Pancreas (tissue), 10 donors: ENCODE measurements at places on chromosomes 16 and 17. TPM values are rescaled to one million over a fixed set of nuclear protein-coding genes. Genes with fewer than 3 reads are reported as not detected.

DNA sequence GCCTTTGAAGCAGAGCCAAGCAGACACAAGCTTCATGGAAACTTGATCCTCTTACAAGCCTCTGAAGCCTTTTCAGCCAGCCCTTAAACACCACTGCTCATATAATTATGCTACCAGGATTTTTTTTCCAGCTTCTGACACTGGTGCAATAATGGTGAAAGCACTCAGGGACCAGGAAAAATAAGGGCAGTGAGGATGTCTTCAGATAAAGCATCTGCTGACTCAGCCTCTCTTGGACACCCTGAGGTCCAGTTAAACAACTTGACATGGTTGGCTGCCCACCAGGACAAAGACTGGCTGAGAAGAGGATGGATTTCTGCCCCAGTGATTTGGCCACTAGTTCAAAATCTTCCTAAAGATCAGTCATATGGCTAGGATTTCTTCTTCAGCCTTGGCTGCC, 124.2 kb upstream of the N4BP1 start:
- no peak overlapping the region for H3K4me3 ChIP-seq
- H3K36me3 ChIP-seq, result no peaks in the 10 kb centered on the region
- no peaks in the 10 kb centered on the region for H3K27me3 ChIP-seq
- no peak overlapping the region for H3K27ac ChIP-seq
- no peaks in the 10 kb centered on the region for H3K4me1 ChIP-seq

DNA sequence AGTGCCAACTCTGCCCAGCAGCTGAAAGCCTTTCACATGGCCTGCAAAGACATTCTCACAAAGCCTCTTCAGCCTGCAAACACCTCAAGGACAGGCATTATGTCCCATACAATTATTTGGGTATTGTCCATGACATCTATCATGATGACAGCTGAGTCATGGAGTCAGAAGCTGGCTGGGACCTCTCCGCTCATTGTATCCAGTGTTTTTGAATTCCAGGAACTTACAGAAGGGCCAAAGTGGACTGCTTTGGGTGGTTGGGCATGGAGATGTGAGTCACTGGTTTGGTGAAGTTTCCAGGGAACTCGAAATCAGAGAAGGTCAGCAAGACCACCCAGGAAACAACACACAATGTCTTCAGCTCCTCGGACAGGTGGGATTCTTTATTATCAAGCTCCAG, 188.6 kb upstream of the CCL2 start:
- H3K4me1 ChIP-seq, result no peaks in the 10 kb centered on the region
- H3K27ac ChIP-seq, result no peak overlapping the region
- H3K36me3 ChIP-seq, result no peaks in the 10 kb centered on the region
- no peak for DNase-seq

- H3K4me3 ChIP-seq, result no peak overlapping the region
- H3K27me3 ChIP-seq, result no peaks in the 10 kb centered on the region
- H3K27ac ChIP-seq, result no peak overlapping the region
- H3K4me1 ChIP-seq, result no peaks in the 10 kb centered on the region
- DNase-seq, result no peak
These were observed 3.6 kb downstream of the CHRNB1 start for GRCh38 chr17:7448461-7448860.

Gene SMIM36
- not detected for total RNA-seq

DNA sequence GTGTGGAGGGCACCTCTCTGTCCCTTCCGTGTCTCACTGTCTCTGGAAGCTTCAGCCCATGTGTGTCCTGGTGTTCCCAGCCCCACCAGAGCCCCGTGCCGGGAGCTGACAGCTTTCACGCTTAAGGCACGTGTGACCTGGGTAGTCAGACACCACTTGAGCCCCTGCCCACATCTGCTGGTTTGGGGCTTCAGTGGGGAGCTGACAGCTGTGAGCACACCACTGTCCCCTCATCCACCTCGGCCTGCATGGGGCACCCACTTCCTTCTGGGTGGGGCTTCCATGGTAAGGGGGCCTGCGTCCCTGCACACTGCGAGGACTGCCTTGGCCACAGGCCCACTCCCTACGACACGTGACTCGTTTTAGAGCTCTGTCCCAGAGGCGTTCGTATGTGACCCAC, 2.6 kb upstream of the TEDC2 start:
- no peaks in the 10 kb centered on the region for H3K36me3 ChIP-seq
- no peaks in the 10 kb centered on the region for H3K27me3 ChIP-seq
- no peaks in the 10 kb centered on the region for H3K4me1 ChIP-seq
- no peak for DNase-seq
- no peak overlapping the region for H3K4me3 ChIP-seq

GRCh38 chr17:77693301-77693700, 265.2 kb upstream of the TNRC6C start:
- H3K4me3 ChIP-seq, result no peak overlapping the region

Gene C17orf113
- 1.8 TPM for total RNA-seq

DNA sequence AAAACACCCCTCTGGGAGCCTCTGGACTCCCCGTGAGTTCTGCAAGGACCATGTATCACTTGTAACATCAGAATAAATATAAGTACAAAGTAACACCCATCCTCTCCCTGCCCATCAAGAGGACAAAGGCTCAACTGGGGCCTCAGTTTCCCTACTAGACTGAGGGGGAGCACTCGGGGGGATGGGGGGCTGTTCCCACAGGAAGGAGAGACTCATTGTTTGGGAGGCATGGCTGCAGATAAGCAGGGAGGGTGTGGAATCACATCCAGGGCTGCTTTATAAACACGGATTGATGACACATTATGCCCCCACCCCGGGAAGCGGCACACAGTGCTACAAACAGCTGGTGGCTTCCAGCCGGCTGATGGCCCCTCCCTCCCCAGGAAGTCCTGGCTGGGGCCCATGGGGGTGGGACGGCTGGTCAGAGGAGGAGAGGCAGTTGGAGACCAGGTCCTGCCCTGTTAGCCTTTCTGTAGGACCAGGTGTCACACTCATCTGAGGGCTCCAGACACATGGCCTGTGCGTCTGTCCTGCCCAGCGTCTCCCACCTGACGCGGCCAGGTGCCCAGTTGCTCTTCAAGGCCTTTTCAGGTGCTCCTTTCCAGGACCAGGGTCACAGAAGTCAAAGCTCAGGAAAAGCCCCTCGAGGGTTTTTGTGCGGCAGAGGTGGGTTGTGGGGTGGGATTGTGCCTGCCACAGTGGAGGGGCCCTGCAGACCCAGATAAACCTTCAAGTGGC, 1.3 kb upstream of the MPG start:
- peaks cover 12% of the 10 kb centered on the region for H3K4me1 ChIP-seq
- H3K27me3 ChIP-seq, result no peaks in the 10 kb centered on the region
- H3K27ac ChIP-seq, result peak overlapping the region; percentile 80
- no peak overlapping the region for H3K4me3 ChIP-seq
- H3K36me3 ChIP-seq, result no peaks in the 10 kb centered on the region
